Pancreas (tissue), 10 donors: ENCODE measurements at places on chromosomes 6 and 20. TPM values are rescaled to one million over a fixed set of nuclear protein-coding genes. Genes with fewer than 3 reads are reported as not detected.

GRCh38 chr6:110852773-110853172, 21.8 kb upstream of the AMD1 start:
- no peaks in the 10 kb centered on the region for H3K4me1 ChIP-seq
- no peak overlapping the region for H3K4me3 ChIP-seq
- DNase-seq: no peak

GRCh38 chr6:356828-357251, 34.7 kb upstream of the IRF4 start:
- H3K36me3 ChIP-seq: no peaks in the 10 kb centered on the region
- no peak overlapping the region for H3K27ac ChIP-seq
- DNase-seq: no peak
- H3K27me3 ChIP-seq: no peaks in the 10 kb centered on the region

- no peaks in the 10 kb centered on the region for H3K27me3 ChIP-seq
- H3K27ac ChIP-seq: no peak overlapping the region
- no peak overlapping the region for H3K4me3 ChIP-seq
Measured at GRCh38 chr6:156387472-156387871, 389.7 kb upstream of the ARID1B start.

GRCh38 chr20:46030284-46031013, 1.4 kb downstream of the SLC12A5 start:
- peaks cover 6% of the 10 kb centered on the region for H3K27me3 ChIP-seq
- no peak overlapping the region for H3K27ac ChIP-seq
- H3K4me1 ChIP-seq: no peaks in the 10 kb centered on the region

MUC22 gene
- total RNA-seq: not detected

DNA sequence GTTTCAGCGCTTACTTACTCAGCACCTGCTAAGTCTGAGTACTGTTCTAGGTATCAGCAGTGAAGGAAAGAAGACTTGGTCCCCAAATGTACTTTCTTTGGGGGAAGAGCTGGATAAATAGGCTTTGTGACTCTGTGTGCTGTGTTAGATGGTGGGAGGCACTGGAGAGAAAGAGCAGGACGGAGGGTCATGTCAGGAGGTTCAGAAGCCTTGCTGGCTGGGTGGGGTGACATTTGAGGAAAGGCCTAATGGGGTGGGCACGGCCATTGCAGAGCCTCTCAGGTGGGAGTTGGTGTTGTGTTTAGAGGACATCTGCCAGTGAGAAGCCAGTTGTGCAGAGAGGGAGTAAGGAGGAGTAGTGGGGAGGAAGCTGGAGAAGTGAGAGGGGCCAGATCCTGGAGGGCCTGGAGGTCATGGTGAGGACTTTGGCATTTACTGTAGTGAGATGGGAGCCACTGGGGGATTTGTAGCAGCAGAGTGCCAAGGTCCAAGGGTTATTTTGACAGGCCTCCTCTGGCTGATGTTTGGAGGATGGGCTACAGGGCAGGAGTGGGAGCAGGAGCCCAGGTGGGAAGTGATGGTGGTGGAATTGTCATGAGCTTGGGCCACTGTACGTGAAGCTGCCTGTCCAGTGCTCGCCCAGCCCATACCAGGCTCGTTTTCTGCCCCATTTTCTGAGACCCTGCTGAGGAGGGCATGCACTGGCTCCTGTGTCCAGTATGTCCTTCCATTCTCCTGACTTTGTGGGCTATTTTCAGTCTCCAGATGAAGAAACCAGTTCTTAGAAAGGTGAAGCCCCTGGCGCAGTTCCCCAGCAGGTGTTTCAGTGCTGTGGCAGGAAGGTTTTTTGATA, 886 bp downstream of the SDCBP2 start:
- DNase-seq: peak; percentile 13
- no peaks in the 10 kb centered on the region for H3K36me3 ChIP-seq
- no peaks in the 10 kb centered on the region for H3K27me3 ChIP-seq
- peaks cover 30% of the 10 kb centered on the region for H3K4me1 ChIP-seq
- peak overlapping the region; percentile 28 for H3K4me3 ChIP-seq
- H3K27ac ChIP-seq: peak overlapping the region; percentile 95

- peak; percentile 68 for DNase-seq
- peak overlapping the region; percentile 84 for H3K27ac ChIP-seq
- peak overlapping the region; percentile 72 for H3K4me3 ChIP-seq
- peaks cover 26% of the 10 kb centered on the region for H3K4me1 ChIP-seq
- H3K36me3 ChIP-seq: no peaks in the 10 kb centered on the region
- H3K27me3 ChIP-seq: no peaks in the 10 kb centered on the region
Measured at GRCh38 chr6:13710552-13711323, 897 bp downstream of the RANBP9 start.

DNA sequence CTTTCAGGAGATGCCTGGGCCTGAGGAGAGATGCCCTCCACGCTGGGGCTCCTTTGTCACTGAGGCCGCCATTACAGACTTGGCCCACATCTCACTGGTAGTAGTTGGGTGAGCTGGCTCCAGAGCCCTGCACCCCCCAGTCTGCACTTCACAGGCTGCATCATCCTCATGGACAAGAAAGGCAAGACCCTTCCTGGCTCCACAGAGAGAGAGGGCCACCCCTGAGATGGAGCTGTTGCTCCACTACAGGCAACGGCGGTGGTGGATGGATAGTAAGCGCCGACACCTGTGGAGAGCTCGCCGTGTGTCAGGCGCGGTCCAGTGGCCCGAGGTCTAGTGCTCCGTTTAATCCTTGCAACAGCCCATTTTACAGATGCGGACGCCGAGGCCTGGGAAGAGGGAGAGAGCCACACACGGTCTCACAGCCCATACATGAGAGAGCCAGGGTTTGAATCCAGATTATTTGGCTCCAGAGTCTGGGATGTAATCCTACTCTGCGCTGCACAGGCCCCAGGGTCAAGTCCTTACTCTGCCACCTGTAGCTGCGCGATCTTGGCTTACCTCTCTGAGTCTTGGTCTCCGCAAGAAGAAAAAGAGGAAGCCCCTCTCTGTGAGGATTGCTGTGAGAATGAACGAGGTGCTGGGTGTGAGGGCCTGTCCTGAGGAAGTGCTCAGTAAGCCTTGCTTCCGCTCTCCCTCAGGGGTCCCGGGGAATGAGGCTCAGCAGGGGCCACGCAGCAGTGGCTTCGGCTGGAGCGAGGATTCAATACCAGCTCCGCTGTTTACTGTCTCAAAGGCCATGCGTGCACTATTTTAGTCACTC, 34.5 kb downstream of the SPDEF start:
- no peaks in the 10 kb centered on the region for H3K36me3 ChIP-seq
- DNase-seq: no peak
- H3K27ac ChIP-seq: no peak overlapping the region
- no peaks in the 10 kb centered on the region for H3K27me3 ChIP-seq

GRCh38 chr20:37567331-37567665, 39.6 kb upstream of the BLCAP start:
- H3K4me1 ChIP-seq: no peaks in the 10 kb centered on the region
- H3K27ac ChIP-seq: no peak overlapping the region
- no peaks in the 10 kb centered on the region for H3K36me3 ChIP-seq
- DNase-seq: no peak
- H3K27me3 ChIP-seq: no peaks in the 10 kb centered on the region
- no peak overlapping the region for H3K4me3 ChIP-seq

SIM1 gene
- 3.8 TPM for total RNA-seq

DNA sequence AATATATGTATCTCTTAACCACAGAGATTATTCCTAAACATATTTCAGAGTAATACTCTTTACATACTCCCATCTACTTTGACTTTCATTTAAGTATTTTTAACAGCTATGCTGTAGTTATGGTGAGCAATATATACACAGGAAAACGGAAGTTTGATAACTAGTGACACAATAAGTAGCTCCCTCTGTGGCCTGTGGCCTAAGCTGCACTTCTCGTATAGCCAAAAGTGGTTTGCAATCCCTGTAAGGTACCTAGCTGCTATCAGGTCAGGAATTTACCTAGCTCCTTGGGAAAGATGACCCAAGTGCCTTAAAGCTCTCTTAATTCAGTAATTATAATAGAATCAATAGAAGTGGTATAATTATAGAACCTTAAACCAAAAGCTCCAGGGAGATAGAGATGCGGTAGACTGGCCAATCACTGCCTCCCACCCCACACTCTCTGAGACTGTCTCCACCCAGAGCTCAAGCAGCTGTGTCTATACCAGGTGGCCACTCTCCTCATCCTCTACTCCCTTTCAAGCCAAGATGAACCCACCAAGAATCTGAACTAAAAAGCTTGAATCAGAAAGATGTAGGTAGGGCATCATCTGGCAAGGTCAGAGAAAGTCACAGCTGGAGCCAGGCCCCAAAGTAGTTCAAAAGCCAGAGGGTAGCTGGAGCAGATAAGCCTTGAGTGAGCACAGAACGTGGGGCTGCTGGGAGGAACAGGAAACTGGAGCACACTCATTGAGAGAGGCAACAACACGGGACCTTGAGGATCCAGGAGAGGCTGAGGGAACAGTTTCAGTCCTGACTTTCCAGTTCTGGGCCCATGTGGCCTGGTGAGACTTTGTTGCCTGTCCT, 84.9 kb upstream of the ASF1A start:
- H3K4me1 ChIP-seq: no peaks in the 10 kb centered on the region
- DNase-seq: no peak
- H3K27ac ChIP-seq: no peak overlapping the region
- no peaks in the 10 kb centered on the region for H3K36me3 ChIP-seq

DNA sequence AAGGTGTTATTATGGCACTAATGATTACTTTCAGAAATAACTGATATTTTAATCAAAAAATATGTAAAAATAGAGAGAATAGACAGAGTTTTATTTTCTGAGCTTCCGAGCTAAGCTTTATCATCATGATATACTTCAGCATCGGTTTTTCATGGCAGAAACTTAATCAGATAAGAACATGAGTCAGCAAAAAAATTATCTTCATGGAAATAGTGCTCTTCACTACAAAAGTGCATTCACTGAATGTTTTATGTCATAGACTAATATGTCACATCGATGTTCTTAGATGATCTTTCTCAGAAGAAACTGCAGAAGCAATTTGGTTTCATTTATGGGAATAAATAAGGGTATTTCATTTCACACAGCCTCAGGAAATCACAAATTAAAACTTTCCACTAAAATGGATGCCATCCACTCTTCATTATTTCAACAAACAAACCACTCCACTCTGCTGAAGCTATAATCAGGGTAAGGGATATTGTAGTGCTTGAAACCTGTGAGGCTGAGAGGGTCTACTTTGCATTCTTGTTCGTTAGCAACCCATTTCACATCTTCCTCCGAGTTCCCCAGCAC, 10.2 kb upstream of the MAP3K7 start:
- no peaks in the 10 kb centered on the region for H3K36me3 ChIP-seq
- H3K4me1 ChIP-seq: no peaks in the 10 kb centered on the region
- no peak for DNase-seq
- H3K27me3 ChIP-seq: no peaks in the 10 kb centered on the region
- H3K4me3 ChIP-seq: no peak overlapping the region
- H3K27ac ChIP-seq: no peak overlapping the region

GRCh38 chr6:118665011-118665410, 13.6 kb upstream of the CEP85L start:
- H3K4me3 ChIP-seq: no peak overlapping the region
- no peak for DNase-seq
- H3K27ac ChIP-seq: no peak overlapping the region
- no peaks in the 10 kb centered on the region for H3K27me3 ChIP-seq
- H3K36me3 ChIP-seq: no peaks in the 10 kb centered on the region
- H3K4me1 ChIP-seq: peaks cover 6% of the 10 kb centered on the region

GRCh38 chr6:7234547-7234946, 78.5 kb downstream of the SSR1 start:
- peak overlapping the region; percentile 74 for H3K27ac ChIP-seq
- H3K4me3 ChIP-seq: no peak overlapping the region
- H3K36me3 ChIP-seq: peaks cover 19% of the 10 kb centered on the region
- no peaks in the 10 kb centered on the region for H3K27me3 ChIP-seq

- H3K27me3 ChIP-seq: no peaks in the 10 kb centered on the region
- no peak overlapping the region for H3K27ac ChIP-seq
- no peaks in the 10 kb centered on the region for H3K4me1 ChIP-seq
- DNase-seq: no peak
- H3K36me3 ChIP-seq: no peaks in the 10 kb centered on the region
Measured at GRCh38 chr6:21915707-21916260, 322.2 kb downstream of the SOX4 start.

DNA sequence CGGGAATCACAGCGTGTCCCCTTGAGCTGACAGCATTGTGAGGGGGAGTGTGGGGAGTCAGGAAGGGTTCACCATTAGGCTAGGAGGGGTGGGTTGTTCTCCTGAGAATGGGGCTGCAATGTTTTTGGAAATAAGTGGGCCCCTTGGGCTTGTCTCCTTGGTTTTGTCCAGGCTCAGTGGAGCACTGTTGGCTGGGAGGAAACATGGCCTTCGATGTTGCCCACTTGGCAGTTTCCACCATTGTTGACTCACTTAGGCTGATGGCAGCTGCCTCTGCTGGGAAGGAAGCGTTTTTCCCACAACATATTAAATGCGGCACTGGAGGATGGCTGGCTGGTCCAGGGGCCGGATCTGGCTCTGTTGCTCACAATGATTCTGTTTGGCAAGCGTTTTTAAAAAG, 512.1 kb downstream of the QKI start:
- no peak overlapping the region for H3K27ac ChIP-seq
- no peaks in the 10 kb centered on the region for H3K4me1 ChIP-seq
- no peaks in the 10 kb centered on the region for H3K36me3 ChIP-seq

MMP24 gene
- 2.8 TPM for total RNA-seq

ADGRF4 gene
- not detected for total RNA-seq

GRCh38 chr6:17281100-17281496, at the start of gene RBM24:
Gene RBM24, plus strand, starts transcription at chr6:17281361. Its CDS starts 221 bp downstream, at chr6:17281582.
- peaks cover 4% of the 10 kb centered on the region for H3K27me3 ChIP-seq

NNAT gene
- 1.0 TPM for total RNA-seq

STMND1 gene
- total RNA-seq: 2.2 TPM

- no peaks in the 10 kb centered on the region for H3K27me3 ChIP-seq
- no peaks in the 10 kb centered on the region for H3K36me3 ChIP-seq
- DNase-seq: no peak
- H3K4me3 ChIP-seq: no peak overlapping the region
Measured at GRCh38 chr20:11337361-11338130, 580.1 kb upstream of the BTBD3 start.

TUBB1 gene
- 0.06 TPM for total RNA-seq

DNA sequence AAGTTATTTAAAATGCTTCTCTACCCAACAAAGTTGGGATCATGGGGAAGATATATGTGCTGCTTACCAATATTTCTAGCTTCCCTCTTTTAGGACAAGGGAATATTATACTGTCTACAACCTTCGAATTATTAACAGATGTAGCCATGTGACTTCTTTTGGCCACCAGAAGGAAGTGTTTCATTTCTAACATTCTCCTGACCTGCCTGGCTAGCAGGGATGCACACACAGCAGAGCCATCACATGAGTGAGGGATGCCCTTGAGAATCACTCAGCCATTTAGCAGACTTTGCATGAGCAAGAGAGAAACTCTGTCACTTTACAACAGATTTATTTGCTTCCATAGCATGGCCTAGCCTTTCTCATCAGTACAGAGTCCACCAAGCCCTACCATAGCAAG, 230.7 kb upstream of the MARCKS start:
- no peak overlapping the region for H3K4me3 ChIP-seq
- no peak overlapping the region for H3K27ac ChIP-seq
- no peaks in the 10 kb centered on the region for H3K27me3 ChIP-seq
- H3K36me3 ChIP-seq: no peaks in the 10 kb centered on the region

GRCh38 chr6:107590378-107590777, 100.5 kb downstream of the SOBP start:
- H3K36me3 ChIP-seq: no peaks in the 10 kb centered on the region
- no peak overlapping the region for H3K27ac ChIP-seq
- no peaks in the 10 kb centered on the region for H3K27me3 ChIP-seq
- no peak overlapping the region for H3K4me3 ChIP-seq

- no peak for DNase-seq
- H3K27me3 ChIP-seq: no peaks in the 10 kb centered on the region
- no peak overlapping the region for H3K4me3 ChIP-seq
- H3K36me3 ChIP-seq: no peaks in the 10 kb centered on the region
Measured at GRCh38 chr6:117616391-117617209, 14.3 kb upstream of the GOPC start.
